ENCODE measurements at places on chromosomes 7 and 10.

DNA sequence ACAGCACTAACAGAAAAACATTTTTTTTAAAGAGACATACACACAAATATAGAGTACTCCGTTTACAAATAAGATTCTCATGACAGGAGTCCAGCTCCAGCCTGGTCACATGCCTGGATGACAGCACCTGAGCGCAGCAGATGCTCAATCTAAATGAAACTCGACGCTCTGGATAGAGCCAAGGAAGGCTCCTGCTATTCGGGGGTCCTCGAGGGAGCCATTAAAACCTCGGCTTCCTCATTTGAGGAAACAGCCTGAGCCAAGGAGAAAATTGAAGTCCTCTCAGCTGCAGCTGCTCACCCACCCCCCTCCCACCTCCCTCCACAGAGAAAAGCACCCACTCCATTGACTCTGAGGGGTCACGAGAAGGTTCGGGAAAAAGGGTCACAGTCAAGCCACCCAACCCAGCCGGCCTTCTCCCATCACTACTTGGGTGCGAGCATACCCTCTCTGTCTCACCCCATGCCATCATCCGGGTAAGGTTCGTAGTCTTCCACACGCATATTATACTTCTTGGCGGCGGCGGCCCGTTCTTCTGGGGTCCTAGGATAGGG, 673 bp downstream of the NDUFB8 start:
- no peaks in the 10 kb centered on the region for H3K27me3 ChIP-seq
- peak overlapping the region; percentile 84 for H3K27ac ChIP-seq
- H3K4me1 ChIP-seq = peaks cover 7% of the 10 kb centered on the region
- peak overlapping the region; percentile 96 for H3K4me3 ChIP-seq
- H3K36me3 ChIP-seq = peaks cover 32% of the 10 kb centered on the region

- H3K36me3 ChIP-seq = no peaks in the 10 kb centered on the region
- no peak overlapping the region for H3K27ac ChIP-seq
- DNase-seq = peak; percentile 42
- no peak overlapping the region for H3K4me3 ChIP-seq
- H3K27me3 ChIP-seq = peaks cover 2% of the 10 kb centered on the region
- H3K4me1 ChIP-seq = no peaks in the 10 kb centered on the region
Measured at GRCh38 chr10:35613597-35614226, 8.6 kb downstream of the GJD4 start.

- H3K36me3 ChIP-seq = no peaks in the 10 kb centered on the region
- H3K4me1 ChIP-seq = no peaks in the 10 kb centered on the region
- DNase-seq = no peak
- H3K27me3 ChIP-seq = no peaks in the 10 kb centered on the region
- no peak overlapping the region for H3K4me3 ChIP-seq
Measured at GRCh38 chr10:109953766-109954165, 30.5 kb upstream of the XPNPEP1 start.

- DNase-seq = no peak
- peaks cover 2% of the 10 kb centered on the region for H3K27me3 ChIP-seq
- H3K4me1 ChIP-seq = peaks cover 14% of the 10 kb centered on the region
- no peaks in the 10 kb centered on the region for H3K36me3 ChIP-seq
- H3K27ac ChIP-seq = no peak overlapping the region
Measured at GRCh38 chr10:124129471-124129870, 36.1 kb upstream of the CHST15 start.

DNA sequence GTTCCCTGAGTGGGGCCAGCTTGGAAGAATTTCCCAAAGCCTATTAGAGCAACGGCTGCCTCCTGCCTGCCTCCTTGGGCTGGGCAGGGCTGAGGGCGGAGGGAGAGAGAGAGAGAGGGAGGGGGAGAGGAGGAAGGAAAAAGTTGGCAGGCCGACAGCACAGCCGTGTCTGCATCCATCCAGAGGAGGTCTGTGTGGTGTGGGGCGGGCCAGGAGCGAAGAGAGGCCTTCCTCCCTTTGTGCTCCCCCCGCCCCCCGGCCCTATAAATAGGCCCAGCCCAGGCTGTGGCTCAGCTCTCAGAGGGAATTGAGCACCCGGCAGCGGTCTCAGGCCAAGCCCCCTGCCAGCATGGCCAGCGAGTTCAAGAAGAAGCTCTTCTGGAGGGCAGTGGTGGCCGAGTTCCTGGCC, at the start of gene AQP1:
Gene AQP1, plus strand, starts transcription at position 293 of the 409 bp plus-strand sequence. Its CDS starts 57 bp downstream, at position 350.
- peak within 1 kb of the TSS; percentile 43 for H3K4me3 ChIP-seq
- no peaks in the 10 kb centered on the region for H3K27me3 ChIP-seq
- peak within 1 kb of the TSS; percentile 47 for H3K27ac ChIP-seq

DNA sequence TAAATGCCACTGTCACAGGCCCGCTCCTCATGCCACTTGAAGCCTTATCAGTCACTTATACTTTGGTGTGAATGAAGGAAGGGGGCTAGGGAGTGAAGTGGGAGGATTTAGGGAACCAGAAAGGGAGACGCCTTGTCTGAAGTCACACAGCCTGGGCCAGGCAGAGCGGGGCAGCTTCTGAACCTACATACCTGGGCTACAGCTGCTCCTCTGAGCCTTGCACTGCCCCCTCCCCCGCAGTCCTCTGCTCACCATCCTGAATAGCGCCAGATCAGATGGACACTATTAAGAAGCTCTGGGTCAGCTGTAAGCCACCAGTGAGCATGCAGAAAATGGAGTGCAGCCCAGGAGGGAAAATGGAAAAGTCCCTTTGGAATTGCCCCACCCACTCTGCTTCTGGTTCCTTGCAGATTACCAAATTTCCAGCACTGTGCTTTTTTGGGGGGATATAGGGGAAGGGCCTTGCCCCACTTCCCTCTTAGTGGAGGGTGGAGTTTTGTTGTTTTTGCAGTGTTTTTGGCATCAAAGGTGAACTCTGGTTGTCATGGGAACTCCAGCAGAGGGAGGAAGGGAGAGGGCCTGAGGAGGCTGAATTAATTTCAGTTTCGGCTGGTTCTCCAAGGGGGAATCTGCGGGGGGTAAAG, 35.0 kb upstream of the ADCYAP1R1 start:
- H3K27ac ChIP-seq = no peak overlapping the region
- H3K27me3 ChIP-seq = no peaks in the 10 kb centered on the region
- no peaks in the 10 kb centered on the region for H3K36me3 ChIP-seq
- peak; percentile 42 for DNase-seq
- H3K4me3 ChIP-seq = no peak overlapping the region

GRCh38 chr10:45302573-45302972, 12.8 kb downstream of the OR13A1 start:
- no peaks in the 10 kb centered on the region for H3K36me3 ChIP-seq
- H3K27ac ChIP-seq = no peak overlapping the region
- DNase-seq = no peak
- no peaks in the 10 kb centered on the region for H3K4me1 ChIP-seq
- H3K27me3 ChIP-seq = no peaks in the 10 kb centered on the region

GRCh38 chr7:143355450-143356385, 6.8 kb downstream of the FAM131B start:
- H3K27ac ChIP-seq = peak overlapping the region; percentile 57
- H3K4me1 ChIP-seq = peaks cover 33% of the 10 kb centered on the region
- no peak for DNase-seq
- peaks cover 52% of the 10 kb centered on the region for H3K36me3 ChIP-seq

DNA sequence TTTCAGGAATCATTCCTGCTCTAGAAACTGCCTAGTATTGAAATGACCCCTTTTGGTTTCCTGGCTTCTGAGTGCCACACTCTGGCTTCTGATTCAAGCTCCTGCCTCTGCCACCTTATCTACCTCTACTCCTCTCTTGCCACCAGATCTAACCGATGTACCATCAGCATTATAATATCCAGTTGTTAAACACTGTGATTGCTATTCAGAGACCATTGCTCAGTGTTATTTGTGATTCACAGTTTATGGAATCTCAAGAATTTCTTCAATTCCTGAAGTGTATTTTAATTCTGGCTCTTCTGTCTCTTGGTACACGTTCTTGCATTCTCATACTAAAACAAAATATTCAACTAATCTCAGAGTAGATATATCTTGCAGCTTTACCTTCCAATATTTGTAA, 88.7 kb downstream of the DYNC1I1 start:
- no peaks in the 10 kb centered on the region for H3K27me3 ChIP-seq
- no peaks in the 10 kb centered on the region for H3K36me3 ChIP-seq
- H3K4me3 ChIP-seq = no peak overlapping the region
- H3K4me1 ChIP-seq = no peaks in the 10 kb centered on the region

- no peaks in the 10 kb centered on the region for H3K4me1 ChIP-seq
- peaks cover 74% of the 10 kb centered on the region for H3K36me3 ChIP-seq
- no peak for DNase-seq
Measured at GRCh38 chr7:98956469-98956868, 78.1 kb downstream of the TRRAP start.

DNA sequence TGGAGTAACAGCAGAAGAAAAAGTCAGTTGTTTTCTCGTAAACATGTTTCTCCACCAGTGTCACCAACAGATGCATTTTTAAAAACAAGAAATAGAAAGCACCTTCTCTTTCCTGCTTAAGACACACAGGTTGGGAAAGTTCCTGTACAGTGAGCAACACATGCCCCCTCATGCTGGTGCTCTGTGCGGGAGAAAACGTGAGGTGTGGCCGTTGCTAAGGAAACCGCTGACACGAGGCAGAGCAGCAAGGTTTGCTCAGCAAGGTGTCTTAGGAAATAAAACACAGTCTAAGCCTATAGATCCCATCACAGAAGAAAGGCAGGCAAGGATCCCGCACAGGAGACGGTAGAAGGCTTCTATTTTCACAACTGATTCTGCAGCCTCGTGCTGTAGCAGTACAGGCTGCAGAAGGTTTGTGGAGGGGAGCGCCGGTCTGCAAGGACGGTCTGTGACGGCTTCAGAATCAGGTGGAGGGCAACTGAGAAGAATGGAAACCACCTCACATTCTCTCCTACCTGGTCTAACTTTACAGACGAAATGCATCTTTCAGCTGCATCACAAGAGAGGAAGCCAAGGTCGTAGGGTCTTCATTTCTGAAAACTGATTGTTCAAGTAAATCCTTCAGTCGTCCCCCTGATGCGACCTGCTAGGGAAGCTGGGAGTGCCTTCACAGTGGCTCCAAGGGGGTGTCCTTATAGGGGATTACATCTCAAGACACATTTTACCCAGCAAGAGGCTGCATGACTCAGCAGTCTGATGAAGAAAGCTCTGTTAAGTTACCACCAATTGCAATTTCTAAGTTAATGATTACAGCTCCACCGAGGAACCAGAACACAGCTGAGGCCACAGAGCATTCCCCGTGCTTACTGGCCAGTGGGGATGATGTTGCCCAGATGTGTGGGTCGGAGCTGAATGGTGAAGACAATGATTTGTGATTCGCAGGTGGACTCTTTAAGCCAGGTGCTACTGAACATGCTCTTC, 150.7 kb upstream of the KLF14 start:
- no peaks in the 10 kb centered on the region for H3K27me3 ChIP-seq
- no peak overlapping the region for H3K4me3 ChIP-seq
- DNase-seq = no peak
- H3K4me1 ChIP-seq = peaks cover 12% of the 10 kb centered on the region
- peaks cover 3% of the 10 kb centered on the region for H3K36me3 ChIP-seq

- H3K4me3 ChIP-seq = no peak overlapping the region
- no peaks in the 10 kb centered on the region for H3K4me1 ChIP-seq
- H3K27ac ChIP-seq = no peak overlapping the region
- H3K27me3 ChIP-seq = no peaks in the 10 kb centered on the region
- no peak for DNase-seq
Measured at GRCh38 chr7:82247814-82248433, 195.7 kb downstream of the CACNA2D1 start.

DNA sequence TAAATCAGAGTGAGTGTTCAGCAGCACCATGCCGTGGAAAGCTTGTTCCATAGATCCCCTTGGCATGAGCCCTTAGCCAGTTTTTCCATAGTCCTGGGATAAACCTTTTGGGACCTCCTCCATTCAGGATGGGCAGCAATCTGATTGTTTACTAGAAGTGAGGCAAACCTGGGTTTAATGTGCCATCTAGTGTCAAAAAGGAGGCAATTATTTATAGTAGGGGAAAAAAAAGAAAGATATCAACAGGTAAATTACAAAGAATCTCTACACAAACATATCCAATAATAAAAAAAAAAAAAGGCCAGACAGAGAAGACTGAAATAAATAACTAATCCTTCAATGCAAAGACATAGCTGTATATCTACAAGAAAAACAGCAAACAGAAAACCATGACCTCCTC, 229.0 kb upstream of the STK17A start:
- no peaks in the 10 kb centered on the region for H3K4me1 ChIP-seq
- H3K27me3 ChIP-seq = no peaks in the 10 kb centered on the region
- H3K27ac ChIP-seq = no peak overlapping the region
- H3K4me3 ChIP-seq = no peak overlapping the region

GRCh38 chr7:34128762-34129161, 223.4 kb downstream of the BMPER start:
- no peak for DNase-seq
- H3K27ac ChIP-seq = no peak overlapping the region
- H3K4me3 ChIP-seq = no peak overlapping the region
- no peaks in the 10 kb centered on the region for H3K27me3 ChIP-seq

DNA sequence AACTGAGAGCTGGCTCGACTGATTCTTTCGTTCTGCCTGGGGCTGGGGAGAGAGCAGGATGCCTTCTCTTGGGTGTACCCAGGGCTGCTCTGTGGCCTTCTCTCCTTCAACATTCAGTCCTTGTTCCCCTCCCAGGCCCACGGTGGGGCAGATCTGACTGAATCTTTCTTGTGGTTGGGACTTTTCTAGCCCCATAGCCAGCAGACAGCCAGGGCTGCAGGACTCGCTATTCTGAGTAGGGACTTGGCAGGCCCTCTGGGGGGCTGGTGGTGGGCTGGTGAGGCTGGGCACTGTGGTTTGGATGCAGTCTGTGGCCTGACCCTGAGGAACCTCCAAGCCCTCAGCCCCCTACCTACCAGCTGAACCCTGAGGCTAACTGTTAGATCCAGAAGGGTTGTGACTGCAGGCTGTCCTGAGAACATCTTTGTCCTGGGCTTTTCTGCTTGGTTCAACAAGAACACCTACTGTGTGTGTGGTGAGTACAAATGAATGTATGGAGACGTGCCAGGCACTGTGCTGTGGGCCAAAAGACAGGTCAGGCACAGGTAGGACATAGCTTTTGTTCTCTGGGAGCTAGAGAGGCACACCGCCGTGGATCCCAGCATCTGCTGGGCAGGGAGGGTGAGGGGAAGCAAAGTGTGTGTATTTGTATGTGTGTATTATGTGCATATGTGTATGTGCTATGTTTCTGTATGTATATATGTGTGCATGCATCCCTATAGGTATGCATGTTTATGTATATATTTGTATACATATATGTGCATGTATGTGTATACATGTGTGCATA, 2.1 kb upstream of the PALD1 start:
- no peak overlapping the region for H3K4me3 ChIP-seq
- H3K27ac ChIP-seq = no peak overlapping the region
- H3K36me3 ChIP-seq = peaks cover 3% of the 10 kb centered on the region
- peaks cover 42% of the 10 kb centered on the region for H3K4me1 ChIP-seq
- DNase-seq = no peak

GRCh38 chr7:129824291-129825208, 128.2 kb downstream of the UBE2H start:
- no peak overlapping the region for H3K27ac ChIP-seq
- peak; percentile 91 for DNase-seq
- H3K4me3 ChIP-seq = peak overlapping the region; percentile 81
- no peaks in the 10 kb centered on the region for H3K27me3 ChIP-seq
- H3K4me1 ChIP-seq = peaks cover 21% of the 10 kb centered on the region

- DNase-seq = peak; percentile 77
- H3K27ac ChIP-seq = no peak overlapping the region
- H3K27me3 ChIP-seq = no peaks in the 10 kb centered on the region
Measured at GRCh38 chr7:3767917-3768777, 467.1 kb downstream of the SDK1 start.

Measured in spinal cord (tissue), 10 donors.